CD8-positive, alpha-beta memory T cell (primary cell): ENCODE measurements at places on chromosomes 2 and 18.

- DNase-seq, result no peak
These were observed 174.1 kb downstream of the UXS1 start for GRCh38 chr2:106020032-106020431.

GRCh38 chr2:231523451-231524285, 6.6 kb downstream of the NMUR1 start:
- DNase-seq, result no peak

GRCh38 chr2:142879151-142879550, 1.7 kb downstream of the KYNU start:
- no peak for DNase-seq

GRCh38 chr2:197937814-197938213, 133.4 kb downstream of the PLCL1 start:
- DNase-seq, result no peak

- no peak for DNase-seq
These were observed 71.3 kb upstream of the PID1 start for GRCh38 chr2:229342376-229342775.

GRCh38 chr2:104867813-104868504, 14.0 kb downstream of the POU3F3 start:
- no peak for DNase-seq

GRCh38 chr2:135124924-135125886, 73.1 kb downstream of the RAB3GAP1 start:
- DNase-seq, result no peak

GRCh38 chr2:101295895-101296294, 12.6 kb downstream of the RNF149 start:
- no peak for DNase-seq

- no peak for DNase-seq
These were observed 74.8 kb downstream of the NFATC1 start for GRCh38 chr18:79470547-79470946.

DNA sequence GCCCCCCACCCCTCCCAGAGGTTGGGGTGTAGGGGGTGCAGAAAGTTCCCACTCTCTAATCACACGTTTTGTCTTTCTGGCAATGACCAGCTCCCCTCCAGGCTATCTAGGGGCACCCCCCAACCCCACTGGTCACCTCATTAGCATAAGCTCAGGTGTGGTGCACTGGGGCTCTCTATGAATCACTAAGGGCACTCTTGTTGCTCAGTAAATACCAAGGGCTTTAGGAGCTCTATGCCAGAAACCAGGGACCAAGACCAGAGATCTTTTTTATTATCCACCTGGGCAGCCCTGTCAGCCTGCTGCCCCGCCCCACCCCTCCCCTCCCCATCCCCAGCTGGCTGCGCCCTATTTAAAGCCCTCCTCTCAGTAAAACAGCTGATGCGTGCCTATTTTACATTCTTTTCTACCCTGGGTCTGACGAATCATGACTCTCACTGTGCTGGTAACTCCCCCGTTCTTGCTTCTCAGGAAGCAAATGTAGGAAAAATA, 24.3 kb downstream of the NCK2 start:
- DNase-seq, result no peak

DNA sequence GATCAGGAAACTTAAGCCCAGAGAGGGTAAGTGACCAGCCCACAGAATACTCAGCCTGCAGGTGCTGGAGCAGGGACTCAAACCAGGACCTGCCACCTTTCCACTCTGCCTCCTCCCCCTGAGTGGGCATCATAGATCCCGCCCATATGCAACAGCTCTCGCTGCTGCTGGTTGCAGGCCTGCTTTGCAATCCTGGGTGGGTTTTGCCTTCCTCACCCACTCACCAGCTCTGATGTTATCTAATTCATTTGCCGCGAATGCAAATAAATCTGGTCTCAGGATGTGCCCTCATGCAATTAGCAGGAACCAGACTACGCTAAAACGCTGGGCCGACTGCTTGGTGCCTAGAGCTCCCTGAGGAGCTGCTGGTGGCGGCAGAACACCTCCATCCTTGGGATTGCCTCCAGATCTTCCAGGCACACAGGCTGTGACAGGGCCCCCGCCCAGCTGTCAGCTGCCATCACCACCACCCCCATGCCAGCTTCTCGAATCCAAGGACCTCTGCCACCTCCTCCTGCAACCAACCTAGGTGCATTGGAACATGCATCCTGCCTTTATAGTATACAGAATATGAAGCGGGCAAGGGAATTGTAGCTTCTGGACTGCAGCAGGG, 28.8 kb downstream of the CNGA3 start:
- no peak for DNase-seq

GRCh38 chr2:96102596-96103186, 13.7 kb downstream of the ADRA2B start:
- no peak for DNase-seq

DNA sequence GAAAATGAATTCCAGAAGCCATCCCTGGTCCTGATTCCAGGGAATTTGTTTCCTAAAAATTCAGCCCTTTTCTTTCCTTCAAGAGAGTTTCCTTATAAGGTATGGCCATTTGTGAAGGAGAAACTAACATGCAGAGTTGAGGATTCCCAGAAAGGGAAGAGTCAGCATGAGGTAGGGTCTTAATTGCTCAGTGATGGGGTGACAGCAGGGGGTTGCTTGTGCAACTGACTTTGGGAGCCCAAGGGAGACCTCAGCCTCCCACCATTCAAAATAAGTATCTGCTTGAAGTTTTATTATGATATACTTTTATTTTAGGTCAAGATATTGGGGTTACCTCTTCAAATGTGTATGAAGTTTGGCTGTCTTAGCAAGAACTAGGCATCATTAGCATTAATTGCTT, 74.9 kb upstream of the CELF4 start:
- DNase-seq, result no peak

GRCh38 chr2:138476186-138476585, 25.4 kb upstream of the SPOPL start:
- DNase-seq, result no peak

DNA sequence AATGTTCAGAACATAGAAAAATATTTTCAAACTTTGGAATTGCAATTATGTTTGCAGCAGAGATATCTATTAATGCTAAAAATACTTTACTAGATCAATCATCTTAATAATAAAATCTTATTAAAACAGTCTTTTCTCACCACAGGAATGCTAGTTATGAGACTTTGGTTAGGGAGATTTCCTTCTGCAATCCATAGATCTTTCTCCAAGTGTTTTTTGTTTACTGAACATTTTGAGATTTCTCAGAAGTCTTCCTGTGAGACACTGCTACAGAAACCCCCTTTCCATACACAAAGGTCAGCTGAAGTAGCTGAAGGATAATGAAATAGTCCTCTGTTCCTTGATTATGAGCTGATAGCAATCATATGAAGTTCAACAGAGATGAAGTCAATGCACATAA, 59.4 kb upstream of the RAPH1 start:
- no peak for DNase-seq

DNA sequence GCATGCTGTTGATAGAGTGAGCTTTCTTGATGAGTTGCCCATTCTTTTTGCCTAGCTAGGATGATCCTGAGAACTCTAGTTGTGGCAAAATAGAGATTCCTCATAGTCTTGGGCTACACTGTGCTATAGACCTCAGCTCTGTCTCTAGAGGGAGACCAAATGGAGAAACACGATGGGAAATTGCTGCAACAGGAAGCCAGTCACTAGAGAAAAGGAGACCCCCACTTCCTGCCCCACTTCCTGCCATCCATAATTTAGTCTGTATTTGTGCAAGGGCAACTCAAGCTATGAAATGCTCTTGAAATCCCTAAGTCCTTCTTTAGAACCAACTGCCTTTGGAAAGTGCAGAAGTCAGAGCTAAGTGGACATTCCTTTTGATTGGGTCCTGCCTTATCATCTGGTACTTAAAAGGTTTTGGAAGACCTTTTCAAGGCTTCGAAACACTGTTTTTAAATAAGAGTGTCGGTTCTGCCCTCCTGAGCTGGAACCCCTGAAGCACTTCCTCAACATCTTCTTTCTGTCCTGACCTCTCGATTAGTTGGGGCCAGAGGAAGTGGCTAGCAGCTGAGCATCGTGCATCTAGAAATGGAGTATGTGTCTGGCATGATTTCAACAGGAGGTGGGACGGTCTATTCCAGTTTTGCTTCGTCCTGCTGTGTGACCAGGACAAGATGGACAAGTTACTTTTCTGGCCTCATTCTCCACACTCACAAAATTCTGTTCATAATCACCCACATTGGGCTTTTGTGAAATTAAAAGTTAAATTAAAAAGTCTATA, 8.6 kb upstream of the KCNE4 start:
- no peak for DNase-seq

DNA sequence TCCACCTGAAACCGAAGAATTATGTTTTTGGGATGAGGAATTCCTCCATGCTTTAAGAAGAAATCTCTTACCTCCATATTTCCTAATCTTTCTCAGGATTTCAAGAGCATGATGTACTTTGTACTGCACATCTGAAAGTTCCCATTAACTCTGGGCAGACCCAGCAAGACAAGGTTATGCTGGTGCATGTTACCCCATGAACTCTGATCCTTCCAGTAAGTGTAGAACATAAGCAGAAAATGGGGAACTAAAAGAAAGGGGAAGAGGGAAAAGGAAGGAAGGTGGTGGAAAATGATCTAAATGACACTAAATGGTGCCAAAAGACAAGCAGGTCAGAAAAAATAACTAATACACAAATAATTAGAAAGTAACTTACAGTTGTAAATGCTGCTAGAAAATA, 50.7 kb downstream of the STRN start:
- no peak for DNase-seq

GRCh38 chr2:205898744-205899143, 187.2 kb downstream of the INO80D start:
- no peak for DNase-seq

DNA sequence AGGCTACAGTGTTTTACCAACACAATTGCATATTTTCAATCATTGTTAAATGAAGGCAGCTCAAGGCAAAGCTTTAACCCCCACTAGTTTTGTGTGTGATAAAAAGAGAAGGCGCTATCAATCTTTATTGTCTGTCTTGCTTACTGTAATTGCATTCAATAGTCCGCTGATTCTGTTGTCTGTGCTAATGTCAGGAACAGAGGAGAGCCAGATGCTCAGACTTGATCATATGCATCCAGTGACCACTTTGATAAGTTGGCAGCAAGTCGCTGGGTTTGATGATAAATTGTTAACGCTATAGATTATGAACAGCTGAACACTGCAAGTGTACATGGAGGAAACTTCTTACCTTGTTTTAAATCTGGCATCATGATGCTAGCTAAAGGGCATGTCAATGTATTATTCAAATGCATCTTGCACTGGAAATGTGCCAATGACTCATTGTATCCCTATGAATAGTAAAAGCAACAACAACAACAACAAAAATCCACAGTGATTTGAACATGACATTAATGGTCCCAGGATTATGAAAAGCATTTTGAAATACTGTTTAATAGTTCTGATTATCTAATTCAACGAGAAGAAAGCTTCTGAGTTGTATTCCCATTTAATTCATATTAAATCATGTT, 423.5 kb upstream of the FANCL start:
- no peak for DNase-seq

DNA sequence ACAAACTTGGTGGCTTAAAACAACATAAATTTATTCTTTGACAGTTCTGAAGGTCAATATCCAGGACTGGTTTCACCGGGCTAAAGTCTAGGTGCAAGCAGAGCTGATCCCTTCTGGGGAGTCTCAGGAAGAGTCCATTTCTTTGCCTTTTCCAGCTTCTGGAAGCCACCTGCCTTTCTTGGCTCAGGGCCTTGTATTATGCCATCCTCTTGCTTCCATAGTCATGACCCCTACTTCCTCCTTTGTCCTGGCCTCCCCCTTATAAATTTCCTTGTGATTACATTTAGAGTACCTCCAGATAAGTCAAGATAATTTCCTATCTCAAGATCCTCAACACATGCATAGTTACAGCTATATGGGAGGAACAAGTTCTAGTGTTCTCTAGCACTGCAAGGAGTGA, 1089.5 kb downstream of the LRP1B start:
- no peak for DNase-seq

DNA sequence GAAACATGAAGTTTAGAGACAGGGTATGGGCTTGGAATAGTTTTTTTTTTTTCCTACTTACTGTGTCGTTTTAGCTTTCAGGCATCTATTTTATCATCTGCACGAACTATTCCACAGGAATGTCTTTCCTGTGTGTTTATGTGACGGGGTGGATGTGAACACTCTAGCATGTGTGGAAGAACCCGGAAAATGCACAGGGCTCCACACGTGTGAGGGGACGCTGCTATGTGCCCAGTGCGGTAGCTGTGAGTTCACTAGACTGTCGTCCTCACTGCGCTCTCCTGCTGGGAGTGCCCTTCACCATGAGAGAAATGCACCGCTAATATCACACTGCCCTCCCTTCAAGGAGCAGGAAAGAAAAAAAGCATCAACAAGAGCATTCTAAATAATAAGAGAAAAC, 250.8 kb upstream of the PXDN start:
- DNase-seq, result no peak

GRCh38 chr2:11805920-11806319, 59.5 kb downstream of the LPIN1 start:
- no peak for DNase-seq

DNA sequence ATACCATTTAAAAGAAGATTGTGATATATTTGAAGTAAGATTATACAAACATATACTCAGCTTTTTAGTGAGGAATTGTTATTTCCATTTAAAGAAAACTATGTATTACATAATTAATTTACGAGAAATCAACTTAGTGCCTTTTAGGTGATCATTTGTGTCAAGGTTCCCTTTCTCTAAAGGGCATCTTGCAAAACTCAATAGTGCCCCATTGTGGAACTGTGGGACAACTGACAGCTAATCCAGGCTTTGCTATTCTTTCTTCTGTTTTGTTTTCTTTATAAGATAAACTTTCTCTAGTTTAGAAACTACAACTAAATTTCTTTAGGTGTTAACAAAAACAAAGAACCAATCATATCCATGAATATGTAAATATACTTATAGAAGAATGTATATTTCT, 24.3 kb upstream of the VIT start:
- DNase-seq, result no peak

DNA sequence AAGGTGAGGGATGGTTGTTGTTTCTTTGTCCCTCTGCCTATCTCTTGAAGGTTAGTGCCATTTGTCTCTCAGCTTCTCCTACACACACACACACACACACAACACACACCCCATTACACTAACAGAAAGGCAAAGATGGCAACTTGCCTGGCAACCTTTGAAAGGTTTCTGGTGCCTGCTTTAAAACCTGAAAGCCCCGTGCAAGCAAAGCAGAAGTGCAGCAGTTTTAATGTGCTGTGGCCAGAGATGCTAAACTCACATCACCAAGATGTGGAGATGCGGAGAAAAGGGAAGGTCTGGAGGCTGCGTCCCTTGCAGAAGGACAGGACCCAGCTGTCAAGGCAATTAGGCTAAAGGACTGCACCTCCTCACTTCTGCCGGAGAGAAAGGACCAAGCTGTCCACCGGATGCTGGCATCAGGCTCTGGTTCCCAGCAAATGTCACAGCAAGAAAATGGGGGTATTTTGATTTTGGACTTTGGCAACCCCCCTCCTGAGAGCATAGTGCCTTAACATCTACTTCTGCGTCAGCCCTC, 196.4 kb downstream of the ARL4C start:
- no peak for DNase-seq

DNA sequence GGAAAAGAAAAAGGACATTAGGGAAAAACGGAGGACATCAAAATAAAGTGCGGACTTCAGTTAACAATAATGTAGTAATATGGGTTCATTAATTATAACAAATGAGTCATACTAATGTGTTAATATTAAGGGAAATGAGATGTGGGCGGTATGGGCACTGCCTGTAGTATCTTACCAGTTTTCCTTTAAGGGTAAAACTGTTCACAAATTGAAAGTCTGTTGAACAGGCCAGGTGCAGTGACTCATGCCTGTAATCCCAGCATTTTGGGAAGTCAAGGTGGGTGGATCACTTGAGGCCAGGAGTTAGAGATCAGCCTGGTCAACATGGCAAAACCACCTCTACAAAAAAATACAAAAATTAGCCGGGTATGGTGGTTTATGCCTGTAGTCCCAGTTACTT, 56.8 kb upstream of the PMAIP1 start:
- DNase-seq, result no peak

- no peak for DNase-seq
These were observed 168.0 kb downstream of the SPP2 start for GRCh38 chr2:234218266-234219045.
